Activated CD8-positive, alpha-beta memory T cell treated with anti-CD3 and anti-CD28 coated beads for 1 hour (primary cell): ENCODE measurements at places on chromosomes 4 and X.
A peak's percentile ranks its signal among the peaks of the same experiment; 100 is the strongest.

- DNase-seq: no peak
Measured at GRCh38 chr4:161869511-161869910, 294.3 kb downstream of the FSTL5 start.

DNA sequence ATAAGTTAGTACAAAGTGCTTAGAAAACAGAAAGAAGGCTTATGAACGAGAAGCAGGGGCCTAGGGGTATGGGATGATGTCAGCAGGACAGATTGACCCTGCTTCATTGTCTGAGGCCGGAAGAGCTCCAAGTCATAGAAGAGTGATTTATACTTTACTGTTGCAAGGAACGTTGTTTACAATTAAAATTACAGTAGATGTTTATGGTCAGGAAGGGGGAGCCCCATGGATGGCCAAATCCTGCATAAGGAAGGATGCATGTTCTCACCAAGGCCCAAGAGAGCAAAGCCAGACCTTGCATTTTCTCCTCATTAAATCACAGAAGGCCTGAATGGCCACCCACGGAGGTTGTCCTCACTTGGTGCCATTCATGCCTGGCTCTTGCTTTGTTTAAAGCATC is 115.3 kb downstream of the LDB2 start:
- no peak for DNase-seq

- DNase-seq: no peak
Measured at GRCh38 chr4:188403272-188403671, 264.0 kb downstream of the TRIML1 start.

DNA sequence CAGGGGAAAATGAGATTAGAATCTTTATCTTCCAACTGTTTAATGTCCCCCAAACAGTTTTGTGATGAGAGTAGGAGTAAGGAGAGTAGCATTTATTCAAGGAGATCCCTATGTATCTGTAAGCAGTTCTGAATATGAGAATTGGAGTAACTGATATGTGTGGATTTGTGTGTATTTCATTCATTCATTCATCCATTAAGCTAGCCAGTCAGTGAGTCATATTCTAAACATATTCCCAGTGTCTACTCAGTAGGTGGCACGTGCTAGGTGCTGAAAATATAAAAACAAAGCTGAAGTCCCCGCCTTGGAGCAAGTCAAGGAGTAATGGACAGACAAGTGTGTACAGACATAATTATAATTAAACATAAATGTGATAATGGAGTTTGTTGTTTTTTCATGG is 12.4 kb upstream of the STX18 start:
- DNase-seq: no peak

DNA sequence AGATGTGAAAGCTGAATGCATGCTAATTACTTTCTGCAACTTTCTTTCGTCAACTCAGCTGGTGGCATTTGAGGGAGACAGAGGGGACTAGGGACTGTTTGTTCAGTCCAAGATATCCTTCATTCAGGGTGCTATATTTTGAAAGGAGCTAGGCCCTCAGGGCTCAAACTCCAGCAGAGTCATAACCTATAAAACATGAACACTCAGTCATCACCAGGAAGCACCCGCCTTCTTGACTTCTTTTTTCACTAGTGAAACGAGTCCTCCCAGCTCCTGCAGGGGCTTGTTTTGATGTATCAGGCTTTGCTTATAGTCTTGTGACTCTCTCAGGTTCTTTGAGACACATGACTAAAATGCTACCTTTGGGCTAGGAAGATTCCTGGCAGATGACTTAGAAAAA is 230.6 kb downstream of the PCDH7 start:
- no peak for DNase-seq

- DNase-seq: no peak
Measured at GRCh38 chr4:64014647-64015046, 394.6 kb downstream of the TECRL start.

DNA sequence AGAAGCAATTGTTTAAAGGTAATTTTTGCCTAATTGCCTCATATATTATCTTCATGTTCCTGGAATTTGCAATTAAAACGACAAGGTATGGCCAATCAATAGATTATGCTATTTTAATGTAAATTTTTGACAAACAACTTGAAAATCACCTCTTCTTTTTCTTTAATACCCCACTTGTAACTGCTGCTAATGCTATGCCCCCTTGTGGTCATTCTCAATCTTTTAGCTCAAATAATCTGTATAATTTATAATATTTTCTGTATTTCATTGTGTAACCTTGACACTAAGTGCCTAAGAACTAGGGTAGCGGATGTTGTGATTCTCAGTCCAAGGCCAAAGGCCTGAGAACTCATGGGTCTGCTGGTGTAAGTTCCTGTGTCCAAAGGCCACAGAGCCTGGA is 831.7 kb upstream of the POU3F4 start:
- DNase-seq: no peak

GRCh38 chr4:23720556-23720955 is 169.3 kb downstream of the PPARGC1A start:
- DNase-seq: no peak

DNA sequence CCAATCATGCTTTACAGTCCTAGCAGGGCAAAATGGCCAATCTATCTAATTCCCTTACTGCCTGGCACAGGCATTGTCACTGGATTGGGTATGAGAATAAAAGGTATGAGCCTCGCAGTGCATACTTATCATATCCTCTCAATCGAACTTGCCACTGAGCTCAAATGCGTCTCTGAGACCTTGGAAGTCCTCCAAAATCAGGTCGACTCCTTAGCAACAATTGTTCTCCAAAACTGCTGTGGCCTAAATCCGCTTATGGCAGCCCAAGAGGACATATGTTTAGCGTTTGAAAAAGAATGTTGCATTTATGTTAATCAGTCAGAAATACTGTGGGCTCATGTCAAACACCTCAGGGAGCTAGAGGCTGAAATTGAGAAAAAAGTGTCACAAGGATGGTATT is 69.7 kb downstream of the SPIN4 start:
- no peak for DNase-seq

GRCh38 chr4:985123-985830 is 1.6 kb upstream of the IDUA start:
- DNase-seq: no peak

DNA sequence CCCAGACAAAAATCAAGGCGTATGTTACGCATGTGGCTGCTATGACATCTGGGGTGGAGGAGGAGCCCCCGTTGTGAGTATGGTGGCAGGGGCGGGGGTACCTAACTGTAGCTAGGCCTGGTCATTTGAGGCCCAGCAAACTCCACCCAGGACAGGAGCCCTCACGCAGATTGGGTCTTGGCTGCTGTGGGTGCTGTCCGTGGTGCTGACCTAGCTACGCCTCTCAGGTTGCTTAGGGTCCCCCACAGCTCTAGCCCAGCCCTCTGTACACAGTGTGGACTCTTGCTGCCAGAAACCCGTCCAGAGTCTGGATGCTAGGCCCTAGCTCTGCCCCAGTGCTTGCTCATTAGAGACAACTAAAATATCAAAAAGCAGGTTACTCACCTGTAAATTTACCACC is 146.7 kb upstream of the PSAPL1 start:
- no peak for DNase-seq

GRCh38 chr4:177380730-177381287 is 61.4 kb downstream of the AGA start:
- DNase-seq: no peak

- no peak for DNase-seq
Measured at GRCh38 chr4:28744066-28744465, 1883.4 kb downstream of the STIM2 start.

DNA sequence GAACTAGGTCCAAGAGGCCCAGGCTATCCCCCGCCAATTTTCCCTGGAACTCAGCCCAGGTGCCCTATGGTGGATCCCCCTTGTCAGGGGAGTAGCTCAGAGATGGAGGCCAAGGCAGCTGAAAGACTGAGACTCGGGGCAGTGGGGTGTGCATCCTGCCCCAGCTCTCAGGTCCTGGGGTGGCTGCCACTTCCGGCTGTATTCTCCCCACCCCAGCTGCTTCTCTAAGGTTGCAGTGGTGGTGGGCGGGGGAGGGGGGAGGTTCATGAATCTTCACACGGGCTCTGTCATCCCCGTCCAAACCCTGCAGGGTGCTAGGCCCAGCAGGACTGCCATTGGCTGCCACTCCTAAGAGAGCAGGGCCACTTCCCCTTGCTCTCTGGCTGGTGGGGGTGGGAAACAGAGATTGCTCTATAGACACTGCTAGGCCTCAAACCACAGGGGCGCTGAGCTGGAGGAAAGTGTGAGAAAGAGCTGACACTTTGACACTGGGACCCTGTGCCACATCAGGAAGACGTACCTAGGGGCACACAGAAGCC is 1.5 kb downstream of the SASH3 start:
- peak; percentile 41 for DNase-seq

DNA sequence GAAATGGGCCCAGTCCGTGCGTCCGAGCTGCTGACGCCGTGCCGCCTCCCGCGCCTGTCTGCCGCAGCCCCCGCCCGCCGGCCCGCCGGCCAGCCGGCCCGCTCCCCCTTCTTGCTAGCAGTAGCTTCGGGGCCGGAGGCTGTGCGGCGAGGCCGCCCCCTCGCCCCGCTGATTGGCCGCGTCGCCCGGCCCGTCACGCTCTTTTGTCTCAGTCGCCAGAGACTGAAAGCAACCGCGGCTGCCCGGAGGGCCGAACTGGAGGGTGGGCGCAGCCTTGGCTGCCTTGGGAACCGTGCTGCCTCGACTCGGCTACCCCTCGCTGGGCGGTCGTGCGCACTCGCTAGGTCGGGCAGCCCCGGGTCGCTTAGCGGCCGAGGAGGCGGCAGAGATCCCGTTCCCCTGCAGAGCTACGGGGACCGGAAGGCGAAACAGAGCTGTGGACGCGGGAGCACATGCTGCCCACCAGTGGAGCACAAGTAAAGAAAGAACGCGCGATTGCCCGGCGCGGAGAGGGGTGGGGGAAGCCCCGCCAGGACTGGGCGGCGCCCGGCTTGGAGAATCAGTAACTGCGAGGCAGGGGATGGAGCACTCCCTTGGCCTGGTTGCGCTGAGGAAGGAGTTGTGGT is at the start of gene ZCCHC18:
TSS of gene ZCCHC18 (plus strand) at position 198 of the 626 bp plus-strand sequence. CDS start 1,589 bp downstream, outside the sequence.
- DNase-seq: no peak

DNA sequence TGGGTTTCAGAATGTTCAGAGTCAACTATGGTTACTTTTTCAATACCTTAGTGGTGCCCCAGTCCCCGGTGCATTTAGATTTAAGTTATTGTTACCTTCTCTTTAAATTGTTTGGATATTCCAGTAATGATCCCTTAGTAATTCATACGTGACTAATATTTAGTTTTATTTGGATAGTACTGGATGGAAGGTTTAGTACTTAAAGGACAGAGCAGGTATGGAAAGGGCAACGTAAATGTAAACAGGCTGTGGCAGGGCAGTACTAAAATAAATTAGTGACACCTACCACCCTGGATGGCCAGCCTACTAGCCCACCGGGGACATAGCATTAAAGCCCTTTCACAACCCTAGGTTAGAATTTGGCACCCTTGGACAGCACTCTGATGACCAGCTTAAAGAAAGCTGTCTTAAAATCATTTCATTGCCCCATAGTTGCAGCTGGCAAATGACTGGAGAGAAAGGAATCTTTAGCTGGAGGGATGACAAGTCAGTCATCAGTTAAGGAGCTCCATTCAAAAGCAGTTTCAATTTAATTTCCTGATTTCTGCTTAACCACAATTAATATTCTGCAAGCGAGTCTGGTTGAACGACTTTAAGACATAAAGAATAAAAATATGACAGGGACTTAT is 16.4 kb downstream of the PLP1 start:
- no peak for DNase-seq

- no peak for DNase-seq
Measured at GRCh38 chr4:36224972-36225903, 19.1 kb downstream of the ARAP2 start.

GRCh38 chr4:139718358-139718757 is 52.7 kb downstream of the MGST2 start:
- DNase-seq: no peak

DNA sequence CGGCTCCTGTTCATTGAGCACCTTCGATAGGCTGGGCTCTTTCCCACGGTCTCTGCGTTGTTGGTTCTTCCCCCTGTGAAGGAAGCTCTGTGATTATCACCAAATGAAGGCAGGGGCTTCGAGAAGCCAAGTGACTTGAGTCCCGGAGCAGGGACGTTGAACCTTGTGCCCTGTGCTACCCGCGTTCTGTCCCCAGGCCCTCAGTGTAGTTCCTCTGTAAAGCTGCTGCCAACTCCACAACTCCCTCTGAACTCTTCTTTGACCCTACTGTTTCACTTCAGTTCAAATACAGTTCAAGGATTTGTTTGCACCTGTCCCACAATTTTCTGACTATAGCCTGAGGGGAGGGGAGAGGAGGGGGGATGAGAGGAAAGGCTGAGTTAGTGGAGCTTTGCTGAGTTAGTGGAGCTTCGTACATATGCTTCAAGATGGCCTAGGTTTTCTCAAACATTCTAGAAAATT is 635 bp upstream of the PHF8 start:
- DNase-seq: no peak

DNA sequence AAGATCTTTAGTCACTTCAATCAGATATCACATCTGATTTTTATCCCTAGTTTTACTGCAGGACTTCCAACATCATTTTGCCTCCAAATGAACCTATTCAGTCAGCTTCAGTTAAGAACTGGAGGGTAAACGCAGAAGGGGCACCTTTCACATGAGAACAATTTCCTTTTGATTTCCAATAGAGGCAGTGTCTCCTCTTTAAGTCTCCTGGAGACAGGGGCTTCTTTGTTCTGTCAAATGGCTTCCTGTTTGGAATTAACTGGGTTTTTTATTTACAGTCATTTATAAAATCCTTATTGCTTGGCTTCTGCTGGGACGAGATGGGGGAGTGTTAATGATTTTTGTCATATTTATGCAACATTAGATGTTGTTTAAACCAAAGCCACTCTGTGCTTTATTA is 164.0 kb downstream of the STK32B start:
- no peak for DNase-seq

DNA sequence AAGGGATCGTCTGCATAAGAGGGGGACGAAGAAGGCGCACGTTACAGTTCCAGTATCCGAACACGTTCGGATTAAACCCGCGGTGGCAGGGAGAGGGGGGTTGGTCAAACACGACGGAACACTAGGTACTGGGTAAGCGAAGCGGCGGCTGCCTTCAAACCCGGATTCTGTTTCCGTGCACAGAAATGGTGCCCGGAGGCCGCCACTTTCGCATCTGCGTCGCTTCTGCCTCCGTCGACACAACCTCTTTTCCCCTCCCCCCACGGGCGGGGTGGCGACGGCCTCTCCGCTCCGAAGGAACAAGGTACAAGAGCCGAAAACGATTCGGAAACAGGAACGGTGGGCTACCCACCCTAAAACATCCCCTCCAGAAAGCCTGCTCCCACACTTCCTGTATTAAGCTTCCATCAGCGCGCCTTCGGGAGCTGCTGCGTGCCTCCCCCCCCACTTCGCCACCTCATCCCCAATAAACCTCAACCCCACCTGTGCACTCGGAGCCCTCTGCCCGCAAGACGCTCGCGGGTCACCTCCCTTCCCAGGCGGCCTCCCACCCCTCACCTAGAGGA is 667 bp downstream of the G3BP2 start:
- DNase-seq: peak; percentile 71

DNA sequence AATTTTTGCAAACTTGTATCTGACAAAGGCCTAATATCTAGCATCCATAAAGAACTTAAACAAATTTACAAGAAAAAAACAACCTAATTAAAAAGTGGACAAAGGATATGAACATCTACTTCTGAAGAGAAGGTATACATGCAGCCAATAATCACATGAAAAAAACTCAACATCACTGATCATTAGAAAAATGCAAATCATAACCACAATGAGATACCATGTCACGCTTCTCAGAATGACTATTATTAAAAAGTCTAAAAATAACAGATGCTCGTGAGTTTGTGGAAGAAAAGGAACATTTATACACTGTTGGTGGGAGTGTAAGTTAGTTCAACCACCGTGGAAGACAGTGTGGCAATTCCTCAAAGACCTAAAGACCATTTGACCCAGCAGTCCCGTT is 24.0 kb downstream of the CEP44 start:
- DNase-seq: no peak

GRCh38 chr4:168797738-168798375 is 212.2 kb downstream of the CBR4 start:
- no peak for DNase-seq
